ENCODE measurements at places on chromosomes 7 and 10. TPM values are rescaled to one million over a fixed set of nuclear protein-coding genes. Genes with fewer than 3 reads are reported as not detected.

- DNase-seq = no peak
Observed at GRCh38 chr10:33434933-33435332, 100.5 kb upstream of the NRP1 start.

GRCh38 chr10:75097666-75098285 is 13.7 kb upstream of the SAMD8 start:
- no peak for DNase-seq

DNA sequence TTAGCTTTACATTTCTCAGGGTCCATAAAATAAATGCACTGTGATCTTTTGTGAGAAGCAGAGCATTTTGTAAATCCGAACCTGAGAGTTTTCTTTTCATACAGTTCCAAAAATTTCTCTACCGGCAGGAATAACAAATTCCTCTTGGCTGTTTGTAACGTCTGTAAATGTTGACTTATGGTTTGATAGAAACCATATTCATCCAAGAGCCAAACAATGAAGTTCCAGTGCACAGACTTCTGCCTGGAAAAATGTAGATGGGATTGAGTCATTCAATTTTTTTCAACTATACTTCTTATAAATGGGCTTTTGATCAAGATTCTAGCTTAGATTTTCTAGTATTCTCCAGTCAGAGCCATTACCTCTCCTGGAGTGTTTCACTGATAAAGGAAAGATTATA is 530.6 kb downstream of the TFEC start:
- DNase-seq = no peak

Gene OR2A14
- polyA plus RNA-seq = 0.09 TPM

Data from renal pelvis (tissue), 12 donors.